Activated T-helper 1 cell treated with anti-CD3 and anti-CD28 coated beads, Interleukin-2, amount 50 U/mL, for 16 hours (primary cell): ENCODE measurements at places on chromosomes 4 and X.

- no peak for DNase-seq
Observed at GRCh38 chr4:17316566-17316965, 195.3 kb downstream of the QDPR start.

DNA sequence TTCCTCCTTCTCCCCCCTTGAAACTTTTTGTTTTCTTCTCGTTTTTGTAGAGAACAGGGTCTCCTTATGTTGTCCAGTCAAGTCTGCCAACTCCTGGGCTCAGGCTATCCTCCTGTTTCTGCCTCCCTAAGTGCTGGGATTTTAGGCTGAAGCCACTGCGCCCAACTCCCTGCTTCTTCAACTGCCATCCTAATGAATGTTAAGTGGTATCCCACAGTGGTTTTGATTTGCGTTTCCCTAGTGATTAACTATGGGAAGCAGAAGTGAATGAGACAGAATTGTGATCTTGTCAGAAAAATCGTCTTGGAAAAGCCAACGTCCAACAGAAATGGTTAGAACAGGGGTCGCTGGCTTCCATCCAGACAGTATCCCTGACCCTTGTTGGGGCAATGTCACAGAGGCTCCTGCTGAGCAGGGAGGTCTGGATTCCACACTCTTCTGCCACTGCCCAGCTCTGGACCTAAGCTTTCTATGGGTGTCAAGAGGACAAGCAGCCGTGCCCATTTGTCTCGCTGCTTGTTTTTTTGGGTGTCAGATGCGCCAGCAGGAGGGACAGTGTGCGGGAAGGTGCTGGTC lies 869 bp upstream of the ADD1 start:
- no peak for DNase-seq

DNA sequence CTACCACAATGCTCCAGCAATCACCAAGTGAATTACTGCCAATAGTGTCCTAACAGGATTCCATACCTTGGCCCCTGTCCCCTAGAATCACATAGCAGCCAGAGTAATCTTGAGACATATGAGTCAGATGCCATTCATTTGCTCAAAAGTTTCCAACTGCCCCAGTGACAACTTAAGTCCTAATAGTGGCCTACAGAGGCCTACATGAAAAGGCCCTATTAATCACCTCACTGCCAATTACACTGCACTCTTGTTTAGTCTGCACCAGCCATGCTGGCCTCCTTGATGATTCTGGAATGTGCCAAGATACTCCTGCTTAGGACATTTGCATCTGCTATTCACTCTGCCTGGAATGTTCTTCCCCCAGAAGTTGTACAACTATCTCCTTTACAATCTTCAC lies 130.7 kb downstream of the NR3C2 start:
- no peak for DNase-seq

DNA sequence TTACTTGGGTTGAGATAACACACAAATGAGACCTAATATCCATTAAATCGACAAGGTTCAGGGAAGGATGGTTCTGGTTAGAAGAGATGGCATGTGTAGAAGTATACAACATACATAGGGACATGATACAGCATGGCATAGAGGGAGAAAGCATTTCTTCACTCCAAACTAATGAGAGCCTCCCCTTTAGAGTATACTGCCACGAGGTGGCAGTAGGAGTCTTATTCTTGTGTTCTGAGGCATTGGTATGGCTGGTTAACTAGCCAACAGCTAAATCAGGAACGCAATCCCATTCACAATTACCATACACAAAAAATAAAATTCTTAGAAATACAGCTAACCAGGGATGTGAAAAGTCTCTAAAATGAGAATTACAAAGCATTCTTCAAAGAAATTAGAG lies 29.1 kb upstream of the TRO start:
- no peak for DNase-seq

DNA sequence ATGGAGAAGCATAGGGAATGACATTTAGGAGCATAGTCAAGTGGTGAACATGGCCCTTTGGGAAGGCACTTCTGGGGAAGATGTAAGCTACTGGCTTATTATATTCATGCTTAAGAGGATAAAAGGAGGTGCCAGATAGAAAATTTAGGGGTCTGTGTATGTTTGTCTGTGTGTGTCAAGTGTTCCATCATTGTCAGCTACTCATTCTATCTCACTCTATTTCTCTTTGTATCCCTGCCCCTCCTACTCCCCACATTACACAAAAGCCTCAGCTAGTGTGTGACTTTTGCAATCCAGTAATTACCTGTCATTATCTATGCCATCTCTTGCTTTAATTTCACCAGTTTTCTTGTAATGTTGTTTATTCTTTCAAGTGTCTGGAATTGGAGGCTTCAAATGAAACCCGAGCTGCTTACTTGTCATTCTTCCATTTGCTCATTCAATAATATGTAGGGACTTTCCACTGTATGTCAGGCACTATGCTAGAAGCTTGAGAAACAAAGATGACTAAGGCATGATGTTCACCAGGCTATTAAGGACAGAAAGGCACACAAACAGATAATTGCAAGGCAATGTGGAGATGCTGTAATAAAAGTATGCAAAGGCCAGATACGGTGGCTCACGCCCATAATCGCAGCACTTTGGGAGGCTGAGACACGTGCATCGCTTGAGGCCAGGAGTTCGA lies 229.8 kb upstream of the TEX13C start:
- DNase-seq = no peak

DNA sequence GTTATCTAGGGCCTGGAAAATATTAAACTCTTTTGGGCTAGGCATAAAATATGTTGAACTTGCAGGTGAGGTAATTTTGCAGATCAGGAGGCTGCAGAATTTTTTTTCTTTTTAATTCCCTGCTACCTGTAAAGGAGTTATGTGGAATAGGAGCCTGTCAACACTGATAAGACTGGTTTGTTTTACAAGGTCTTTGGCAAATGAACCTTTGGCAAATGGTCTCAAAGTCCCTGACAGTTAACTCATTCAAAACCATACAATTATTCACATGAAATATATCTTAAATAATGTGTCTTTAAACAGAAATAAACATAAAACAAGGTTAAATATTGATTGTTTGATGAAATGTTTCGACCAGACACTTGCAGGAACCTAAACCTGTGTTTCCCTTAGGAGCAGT lies 340.2 kb downstream of the GASK1B start:
- no peak for DNase-seq

DNA sequence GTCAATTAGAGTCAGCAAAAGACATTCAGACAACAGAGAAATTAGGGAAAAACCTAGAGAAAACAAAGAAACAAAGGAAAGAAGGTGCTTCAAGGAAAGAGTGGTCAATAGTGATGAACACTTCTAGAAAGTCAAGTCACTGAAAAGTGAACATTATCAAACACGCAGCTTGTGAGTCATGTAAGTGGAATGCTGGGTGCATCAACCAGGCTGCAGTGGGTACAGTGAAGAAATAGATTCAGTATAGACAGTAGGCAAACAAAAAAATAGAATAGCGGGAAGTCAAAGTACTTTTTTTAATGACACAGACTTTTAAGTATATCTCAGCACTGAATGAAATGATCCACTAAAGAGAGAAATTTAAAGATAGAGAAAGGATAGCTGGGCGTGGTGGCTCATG lies 245.8 kb downstream of the ARHGAP24 start:
- no peak for DNase-seq

DNA sequence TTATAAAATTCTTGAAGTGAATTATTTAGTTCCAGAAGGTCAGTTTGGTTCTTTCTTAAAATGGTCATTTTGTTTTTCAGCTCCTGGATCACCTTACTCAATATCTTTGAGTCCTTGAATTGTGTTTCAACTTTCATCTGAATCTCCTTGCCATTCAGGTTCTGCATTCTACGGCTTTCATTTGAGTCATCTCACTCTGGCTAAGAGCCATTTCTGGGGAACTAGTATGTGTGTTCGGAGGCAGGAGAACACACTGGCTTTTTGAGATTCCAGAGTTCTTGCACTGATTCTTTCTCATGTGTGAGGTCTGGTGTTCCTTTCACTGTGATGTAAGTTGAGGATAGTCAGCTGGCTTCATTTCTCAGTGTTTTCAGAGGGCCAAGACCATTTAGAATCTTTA lies 708.4 kb upstream of the FRG1 start:
- DNase-seq = no peak

GRCh38 chr4:52618795-52619590 lies 40.1 kb downstream of the USP46 start:
- no peak for DNase-seq

DNA sequence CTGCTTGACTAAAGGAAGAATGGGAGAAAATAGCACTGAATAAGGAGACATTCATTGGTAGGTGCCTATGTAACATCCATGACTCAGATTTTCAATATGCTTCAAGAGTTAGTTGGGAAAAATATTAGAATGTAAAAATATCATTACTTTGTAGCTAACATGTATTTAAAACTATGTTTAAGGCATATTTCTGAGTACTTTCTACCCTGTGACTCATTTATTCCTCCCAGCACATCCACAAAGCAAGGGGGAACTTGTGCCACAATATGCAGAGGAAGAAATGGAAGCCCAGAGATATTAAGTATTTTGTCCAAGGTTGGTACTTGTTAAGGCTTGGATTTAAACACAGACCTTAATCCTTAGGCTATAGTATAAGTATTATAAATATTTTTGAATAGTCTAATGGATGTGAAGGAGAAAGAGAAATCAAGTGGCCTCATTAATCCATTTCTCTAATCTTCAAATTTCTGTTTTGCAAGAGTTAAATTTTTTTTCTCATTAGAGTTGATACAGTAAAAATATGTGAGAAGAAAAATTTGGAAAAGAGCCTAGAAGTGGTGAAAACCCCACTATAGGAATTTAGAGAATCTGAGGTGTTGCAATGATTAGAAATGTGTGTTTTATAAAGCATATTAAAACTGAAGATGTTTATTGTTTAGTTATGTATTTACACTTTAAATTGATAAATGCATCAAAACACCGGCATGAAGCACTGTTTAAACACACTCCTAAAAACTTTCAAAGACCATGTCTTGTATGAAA lies 149.3 kb upstream of the GYPA start:
- no peak for DNase-seq

- no peak for DNase-seq
Observed at GRCh38 chr4:7768736-7769135, 170.9 kb downstream of the AFAP1 start.
